Frontal cortex (tissue), 4 donors: ENCODE measurements at places on chromosomes 6 and 20. TPM values are rescaled to one million over a fixed set of nuclear protein-coding genes. Genes with fewer than 3 reads are reported as not detected.

Gene VNN1
- total RNA-seq = under 0.01 TPM

Gene NRM
- 0.41 TPM for total RNA-seq

Gene NKAIN4
- 14.7 TPM for total RNA-seq

Gene MTFR2
- total RNA-seq = 0.41 TPM

Gene DSP
- total RNA-seq = 6.9 TPM
